ENCODE measurements at places on chromosomes 12 and 14.

DNA sequence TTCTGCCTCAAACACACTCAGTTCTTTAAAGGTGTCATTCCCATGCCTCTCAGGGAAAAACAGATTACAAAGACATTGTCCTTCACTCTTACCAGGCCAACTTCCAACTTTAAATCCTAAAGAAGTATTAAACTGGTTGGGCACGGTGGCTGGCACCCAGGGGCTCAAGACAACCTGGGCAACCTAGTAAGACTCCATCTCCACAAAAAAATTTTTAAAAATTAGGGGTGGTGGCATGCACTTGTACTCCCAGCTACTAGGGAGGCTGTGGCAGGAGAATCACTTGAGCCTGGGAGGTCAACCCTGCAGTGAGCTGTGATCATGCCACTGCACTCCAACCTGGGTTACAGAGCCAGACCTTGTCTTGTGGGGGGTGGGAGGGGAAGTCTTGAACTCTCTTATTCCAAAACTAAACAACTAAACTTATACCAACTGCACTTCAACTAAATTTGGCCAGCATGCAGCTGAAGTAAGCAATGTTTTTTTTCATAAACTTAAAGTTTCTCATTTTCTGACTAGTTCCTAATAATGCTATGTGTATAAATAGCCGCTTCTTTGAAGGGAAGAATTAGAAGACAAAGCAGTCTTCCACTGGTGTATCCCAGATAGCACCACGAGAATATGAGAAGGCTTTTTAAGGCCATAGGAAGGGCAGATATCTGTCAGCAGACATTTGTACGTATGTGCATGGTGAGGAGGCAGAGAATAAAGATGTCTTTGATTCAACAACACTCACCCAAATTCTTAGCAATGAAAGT is 2.4 kb downstream of the SLC11A2 start:
- DNase-seq = no peak

- no peak for DNase-seq
Observed at GRCh38 chr12:9948606-9949296, 16.6 kb upstream of the CLEC2A start.

- DNase-seq = no peak
Observed at GRCh38 chr12:92504594-92504981, 198.2 kb upstream of the PLEKHG7 start.

DNA sequence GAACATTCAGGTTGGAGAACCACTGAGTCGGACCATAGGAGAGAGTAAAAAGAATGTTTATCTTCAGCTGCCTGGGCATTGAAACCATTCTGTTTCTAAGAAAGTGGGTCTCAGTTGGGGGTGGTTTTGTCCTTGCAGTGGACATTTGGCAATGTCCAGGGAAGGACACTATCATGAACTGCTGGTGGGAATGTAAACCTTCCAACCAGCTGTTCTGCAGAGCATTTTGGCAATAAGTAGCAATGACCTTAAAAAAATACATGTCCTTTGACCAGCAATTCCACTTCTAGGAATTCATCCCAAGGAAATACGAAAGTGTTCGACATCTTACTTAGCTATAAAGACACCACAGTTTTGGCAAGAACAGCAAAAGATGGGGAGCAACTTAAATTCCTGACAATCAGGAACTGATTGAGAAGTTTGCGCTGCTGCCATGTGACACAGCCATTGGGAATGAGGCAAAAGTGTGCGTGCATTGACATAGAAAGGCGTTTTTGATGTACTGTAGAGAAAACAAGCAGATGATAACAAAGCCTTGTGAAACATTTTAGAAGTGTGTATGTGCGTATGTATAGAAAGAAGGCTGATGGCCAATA is 82.9 kb upstream of the MAP1LC3B2 start:
- no peak for DNase-seq

- no peak for DNase-seq
Observed at GRCh38 chr12:69834147-69834546, 9.1 kb downstream of the MYRFL start.

DNA sequence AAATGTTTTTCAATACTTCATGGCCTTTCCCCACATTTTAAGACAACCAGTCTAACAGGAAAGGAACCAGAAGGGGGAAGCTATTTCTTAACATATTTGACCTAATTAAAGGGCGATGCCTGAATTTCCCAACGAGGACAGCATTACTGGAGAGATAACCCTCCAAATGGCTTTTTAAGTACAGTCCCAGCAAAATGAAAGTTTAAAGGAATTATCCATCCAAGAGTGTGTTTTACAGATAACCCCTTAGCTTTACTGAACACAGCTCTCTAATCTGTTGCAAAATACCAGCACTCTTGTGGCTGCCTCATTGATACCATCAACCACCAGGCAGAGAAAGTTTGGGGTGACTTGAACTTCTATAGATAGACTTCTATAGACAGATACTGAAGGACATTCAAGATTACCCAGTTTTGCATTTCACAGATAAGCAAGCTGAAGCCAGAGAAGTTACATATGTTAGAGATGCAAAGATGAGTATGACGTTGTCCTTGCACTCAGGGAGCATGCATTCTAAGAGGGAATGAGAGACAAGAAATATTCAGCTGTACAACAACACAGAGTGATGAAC is 41.3 kb upstream of the DUSP6 start:
- no peak for DNase-seq

DNA sequence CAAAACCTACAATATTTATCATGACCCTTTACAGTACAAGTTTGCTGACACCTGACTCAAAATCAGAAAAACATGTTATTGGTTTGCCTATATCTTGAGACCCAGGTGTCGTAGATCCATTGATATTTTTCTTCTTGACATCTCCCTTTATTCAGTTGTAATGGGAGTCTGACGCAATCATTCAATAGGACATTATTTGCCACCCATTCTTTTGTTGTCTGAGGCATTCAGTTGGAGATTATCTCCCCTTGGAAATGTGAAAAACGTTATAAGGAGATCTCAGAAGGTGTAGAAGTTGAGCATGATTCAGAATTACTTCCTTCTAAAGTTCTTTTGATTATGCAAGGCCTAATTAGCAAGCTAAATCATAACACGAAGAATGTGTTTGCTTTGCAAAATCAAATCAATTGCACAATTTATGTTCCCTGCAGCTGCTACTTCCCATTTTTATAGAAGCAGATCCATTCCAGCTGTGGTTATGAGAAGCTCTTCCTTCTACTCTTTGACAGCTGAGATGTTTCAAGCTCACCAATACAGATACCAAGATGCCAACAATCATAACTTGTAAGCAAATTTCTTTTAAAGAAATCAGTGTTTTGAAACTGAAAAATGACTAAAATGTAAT is 228.2 kb upstream of the SYT1 start:
- DNase-seq = no peak

DNA sequence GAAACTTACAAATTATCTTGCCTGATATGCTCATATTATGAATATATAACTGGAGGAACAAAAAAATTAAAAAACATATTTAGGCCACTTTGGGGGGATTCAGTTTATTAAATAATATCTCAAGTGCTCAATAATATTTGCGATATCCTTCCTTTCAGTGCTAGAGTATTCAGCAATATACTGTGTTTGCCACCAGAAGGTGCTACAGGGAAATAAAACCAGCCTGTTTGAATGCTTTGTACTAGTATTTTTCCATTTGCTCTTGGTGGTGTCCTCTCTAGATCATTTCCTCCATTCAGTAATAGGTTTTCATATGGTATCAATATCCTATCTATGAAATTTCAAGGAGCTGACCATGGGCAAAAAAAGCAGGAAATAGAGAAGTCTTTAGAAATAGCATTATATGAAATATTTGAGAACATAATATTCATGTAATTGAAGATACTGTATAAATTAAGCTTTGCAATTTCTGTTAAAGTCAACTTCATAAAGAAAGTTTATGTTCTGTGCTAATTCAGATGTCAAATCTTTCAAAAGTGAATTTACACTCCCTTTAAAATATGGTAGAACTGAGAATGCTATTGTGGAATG is 106.2 kb upstream of the NAV3 start:
- DNase-seq = no peak

DNA sequence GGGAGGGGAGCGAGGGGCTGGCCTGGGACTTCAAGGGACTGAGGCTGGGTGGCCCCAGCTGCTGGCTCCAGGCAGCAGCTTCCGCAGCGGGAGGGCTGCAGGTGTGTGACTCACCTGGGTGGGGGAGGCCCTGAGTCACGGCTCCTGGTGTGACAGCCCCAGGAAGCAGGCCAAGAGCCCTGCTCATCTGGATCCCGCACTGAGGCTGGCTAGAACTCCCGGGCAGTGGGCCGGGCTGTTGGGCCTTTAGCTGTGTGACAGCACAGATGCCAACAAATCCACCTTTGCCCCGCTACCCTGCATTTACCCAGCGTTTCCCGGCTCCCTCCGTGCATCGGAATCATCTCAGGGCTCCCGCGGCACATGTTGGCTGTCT is 180.0 kb upstream of the PRMT8 start:
- DNase-seq = no peak

DNA sequence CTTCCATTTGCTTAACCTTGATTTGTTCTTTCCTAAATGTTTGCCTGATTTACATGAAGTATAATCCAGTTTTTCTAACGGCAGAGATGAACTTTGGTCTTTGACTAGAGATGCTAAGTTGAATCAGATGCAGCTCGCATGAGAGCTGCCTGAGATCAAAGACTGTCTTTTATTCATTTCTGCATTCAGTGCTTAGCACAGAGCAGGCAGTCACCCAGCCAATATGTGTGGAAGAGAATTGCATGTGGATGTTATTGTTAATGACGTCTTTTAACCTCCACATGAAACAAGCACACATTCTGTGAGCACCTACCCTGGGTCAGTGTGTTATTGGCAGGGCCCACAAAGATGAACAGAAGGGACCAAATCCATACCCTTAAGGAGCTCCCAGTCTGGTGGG is 99.2 kb downstream of the SLC5A8 start:
- DNase-seq = no peak

- DNase-seq = no peak
Observed at GRCh38 chr14:104161602-104162367, 23.4 kb downstream of the KIF26A start.

GRCh38 chr14:68701001-68701741 is 91.7 kb downstream of the ZFP36L1 start:
- no peak for DNase-seq

DNA sequence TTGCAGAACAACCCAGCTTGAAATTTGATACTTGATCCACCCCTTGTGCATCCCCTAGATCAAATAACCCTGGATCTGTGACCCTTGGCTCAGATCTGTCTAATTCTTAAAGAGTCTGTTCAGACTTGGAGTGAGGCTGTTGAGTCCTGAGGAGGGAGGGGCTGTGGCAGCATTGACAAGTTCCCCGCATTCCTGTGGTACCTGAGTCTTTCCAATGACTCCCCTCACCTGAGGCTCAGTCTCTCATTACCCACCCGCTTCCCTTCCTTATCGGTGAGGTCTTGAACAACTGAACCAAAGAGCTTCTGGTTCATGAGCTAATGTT is 16.1 kb upstream of the HDAC7 start:
- no peak for DNase-seq

DNA sequence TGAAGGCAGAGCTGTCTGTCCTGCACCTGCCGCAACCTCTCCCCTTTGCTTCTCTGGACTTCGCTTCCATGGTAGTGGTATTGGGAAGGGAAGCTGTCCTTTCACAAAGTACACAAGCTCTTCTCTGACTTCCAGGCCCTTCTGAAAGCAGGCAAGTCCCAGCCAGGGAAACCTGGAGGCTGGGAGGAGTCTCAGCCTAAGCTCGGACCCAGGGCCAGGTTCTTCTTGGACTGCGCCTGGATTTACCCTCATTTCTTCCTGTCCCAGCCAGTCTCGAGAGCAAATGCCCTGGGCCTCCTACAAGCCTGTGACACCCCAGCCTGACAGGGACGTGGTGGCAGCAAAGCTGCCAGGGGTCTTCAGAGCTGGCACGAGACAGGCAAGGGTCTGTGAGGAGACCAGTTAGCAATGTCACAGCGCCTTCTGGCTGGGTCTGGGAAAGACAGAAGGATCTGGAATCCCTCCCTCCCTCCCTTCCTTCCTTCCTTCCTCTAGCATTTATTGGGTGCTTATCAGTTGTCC is 22.4 kb downstream of the ISCA2 start:
- no peak for DNase-seq

GRCh38 chr12:121750507-121750955 is 38.0 kb downstream of the TMEM120B start:
- DNase-seq = no peak

DNA sequence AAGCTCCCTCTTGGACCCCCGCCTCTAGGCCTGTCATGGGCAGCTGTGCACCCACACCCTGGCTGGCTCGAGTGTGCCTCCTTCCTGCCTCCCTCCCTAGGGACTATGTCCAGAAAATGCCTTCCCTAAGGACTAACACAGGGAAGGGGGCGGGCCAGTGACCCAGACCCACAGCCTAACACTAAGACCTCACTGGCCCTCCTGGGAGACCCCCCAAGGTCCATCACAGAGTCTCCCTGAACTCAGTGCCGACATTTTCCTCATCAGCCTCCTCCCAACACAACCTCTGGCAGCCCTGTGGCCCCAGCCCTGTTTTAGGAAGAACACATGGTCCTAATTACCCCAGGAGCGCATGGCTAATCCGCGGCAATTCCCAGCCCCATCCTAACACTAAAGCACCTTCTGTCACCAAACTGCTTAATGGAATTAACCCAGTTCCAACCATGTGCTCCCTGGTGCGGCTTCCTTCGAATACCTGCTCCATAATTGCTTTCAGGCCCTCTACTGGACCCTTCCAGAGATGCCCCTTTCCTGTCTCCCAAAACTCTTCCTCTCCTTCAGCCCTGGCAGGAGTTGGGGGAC is 5.6 kb downstream of the MSI1 start:
- DNase-seq = no peak

DNA sequence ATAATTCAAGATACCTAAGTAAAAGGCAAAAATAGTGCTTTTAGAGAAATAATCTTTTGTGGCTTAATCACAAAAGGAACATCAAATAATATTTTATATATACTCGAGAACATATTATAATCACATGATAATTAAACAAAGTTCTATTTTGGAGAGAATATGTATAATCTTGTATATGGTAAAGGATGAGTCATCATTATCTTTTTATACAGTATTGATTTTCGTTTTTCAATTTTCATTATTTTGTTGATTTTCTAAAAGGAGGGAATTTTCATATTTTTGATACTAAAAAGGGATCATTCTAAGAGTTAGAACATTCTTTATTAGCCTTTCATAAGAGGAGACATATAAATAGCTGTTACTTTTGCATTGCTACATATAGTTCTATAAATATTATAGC is 77.3 kb upstream of the TTC7B start:
- no peak for DNase-seq

- no peak for DNase-seq
Observed at GRCh38 chr12:93763746-93764147, 86.6 kb downstream of the CRADD start.

GRCh38 chr12:75996861-75997447 is 34.6 kb downstream of the PHLDA1 start:
- no peak for DNase-seq

GRCh38 chr12:50786498-50787231 is 22.8 kb downstream of the ATF1 start:
- DNase-seq = no peak

All from activated CD8-positive, alpha-beta memory T cell treated with anti-CD3 and anti-CD28 coated beads for 1 hour (primary cell).